ENCODE measurements at places on chromosomes 5 and 9.
A peak's percentile ranks its signal among the peaks of the same experiment; 100 is the strongest.

DNA sequence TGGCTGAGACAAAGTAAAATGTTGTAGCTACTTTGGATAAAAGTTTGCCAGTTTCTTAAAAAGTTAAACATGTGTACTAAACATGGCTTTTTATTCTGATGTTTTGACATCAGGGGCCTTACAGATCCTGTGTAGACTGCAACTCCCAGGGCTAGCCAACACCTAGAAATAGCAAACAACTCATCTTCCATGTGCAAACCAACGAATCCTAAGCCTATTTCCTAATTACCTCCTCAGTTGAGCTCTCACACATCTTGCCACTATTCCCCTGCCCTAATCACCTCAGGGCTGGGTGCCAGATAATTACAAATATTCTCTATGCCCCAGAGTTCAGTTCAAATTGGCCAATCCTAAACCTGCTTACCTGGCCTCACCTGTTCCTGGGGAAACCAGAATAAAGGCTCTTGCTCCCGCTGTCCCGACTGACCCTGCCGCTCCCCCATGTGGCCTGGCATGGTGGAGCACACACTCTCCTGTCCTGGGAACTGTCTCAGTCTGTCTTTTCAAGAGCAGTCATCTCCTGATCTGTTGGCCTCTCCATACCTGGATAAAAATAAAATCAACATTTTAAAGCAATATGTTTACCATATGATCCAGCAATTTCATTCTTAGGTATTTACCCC is 37.1 kb upstream of the FAM169A start:
- DNase-seq, result no peak

DNA sequence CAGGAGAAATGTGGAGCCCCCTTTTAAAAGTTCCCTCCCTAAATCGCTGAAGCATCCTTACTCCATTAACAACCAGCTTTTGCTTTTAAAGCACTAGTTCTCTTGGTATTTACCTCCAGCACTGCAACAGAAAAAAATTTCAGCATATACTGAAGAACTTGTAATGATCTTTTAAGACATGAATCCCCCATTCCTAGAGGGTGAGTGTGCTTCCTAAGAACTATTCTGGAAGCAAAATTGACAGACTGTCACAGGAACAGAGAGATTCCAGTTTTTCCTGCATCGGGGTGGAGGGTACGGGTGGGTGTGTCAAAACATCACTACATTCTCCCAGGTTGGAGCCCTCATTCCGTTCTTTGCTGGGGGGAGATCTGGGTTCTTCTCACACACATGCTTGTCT is 151.9 kb downstream of the EBF1 start:
- no peak for DNase-seq

DNA sequence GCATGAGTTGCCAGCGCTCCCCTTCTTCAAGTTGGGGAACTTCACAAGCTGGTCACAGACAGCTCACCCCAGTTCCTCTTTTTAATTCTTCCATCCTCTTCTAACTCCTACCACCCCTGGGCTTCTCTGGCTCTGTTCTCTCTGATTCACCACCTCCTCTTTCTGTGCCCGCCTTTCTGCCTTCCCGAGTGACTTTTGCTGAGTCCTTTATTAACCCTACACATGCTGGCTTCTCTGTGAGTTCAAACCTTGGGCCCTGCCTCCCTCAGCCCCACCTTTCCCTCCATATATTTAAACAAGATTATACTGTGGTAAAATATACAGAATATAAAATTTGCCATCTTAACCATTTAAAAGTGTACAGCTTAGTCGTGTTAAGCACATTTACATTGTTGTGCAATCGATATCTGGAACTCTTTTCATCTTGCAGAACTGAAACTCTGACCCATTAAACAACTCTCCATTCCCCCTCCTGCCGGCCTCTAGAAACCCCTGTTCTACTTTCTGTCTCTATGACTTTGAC is 32.0 kb downstream of the SLC46A2 start:
- DNase-seq, result no peak

DNA sequence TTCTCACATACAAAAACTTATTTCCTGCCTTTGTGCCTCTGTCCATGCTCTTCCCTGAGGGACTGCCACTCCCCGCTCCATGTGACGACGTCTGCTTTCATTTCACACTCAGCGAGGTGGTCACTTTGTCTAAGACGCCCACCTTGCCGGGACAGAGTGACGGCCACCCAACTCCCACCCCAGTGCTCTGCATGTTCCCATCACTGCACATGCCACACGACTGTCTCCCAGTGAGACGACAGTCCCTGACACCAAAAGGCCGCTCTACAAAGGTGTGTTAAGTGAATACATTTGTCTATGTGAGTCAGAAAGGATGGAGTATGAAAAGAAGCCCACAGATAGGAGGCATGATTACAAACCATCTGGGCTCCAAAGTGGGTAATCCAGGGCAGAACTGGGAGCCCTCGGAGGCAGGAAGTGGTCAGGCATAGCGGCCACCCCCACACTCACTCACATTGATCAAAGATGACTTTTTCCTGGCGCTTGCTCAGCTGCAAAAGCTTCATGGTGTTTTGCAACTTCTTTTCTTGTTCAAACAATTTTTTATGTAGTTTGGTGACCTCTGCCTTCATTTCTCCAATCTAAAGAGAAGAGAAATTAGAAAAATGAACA is 185.8 kb downstream of the CDK5RAP2 start:
- no peak for DNase-seq

GRCh38 chr5:24750355-24750754 is 105.6 kb upstream of the CDH10 start:
- no peak for DNase-seq

- DNase-seq, result peak; percentile 45
These were observed 238.8 kb downstream of the SMARCA2 start for GRCh38 chr9:2253636-2254580.

- DNase-seq, result no peak
These were observed 233.1 kb downstream of the FANCC start for GRCh38 chr9:95084254-95084934.

DNA sequence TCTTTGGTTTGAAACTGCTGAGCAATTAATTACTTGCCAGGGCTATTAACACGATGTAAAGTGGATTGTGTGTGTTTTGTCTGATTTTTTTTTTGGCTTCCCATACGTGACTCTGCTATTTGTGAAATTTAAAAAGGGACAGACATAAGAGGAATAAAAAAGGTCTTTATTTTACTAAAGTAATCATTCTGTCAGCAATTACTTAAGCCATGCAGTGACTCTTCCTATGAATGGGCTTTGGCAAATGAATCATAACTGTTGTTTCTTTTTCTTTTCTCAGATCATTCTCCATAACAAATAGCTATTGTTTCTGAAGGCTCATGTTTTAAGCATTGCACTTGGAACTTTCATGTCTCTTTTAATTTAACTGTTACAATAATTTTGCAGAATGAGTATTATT is 461.3 kb upstream of the RORB start:
- no peak for DNase-seq

DNA sequence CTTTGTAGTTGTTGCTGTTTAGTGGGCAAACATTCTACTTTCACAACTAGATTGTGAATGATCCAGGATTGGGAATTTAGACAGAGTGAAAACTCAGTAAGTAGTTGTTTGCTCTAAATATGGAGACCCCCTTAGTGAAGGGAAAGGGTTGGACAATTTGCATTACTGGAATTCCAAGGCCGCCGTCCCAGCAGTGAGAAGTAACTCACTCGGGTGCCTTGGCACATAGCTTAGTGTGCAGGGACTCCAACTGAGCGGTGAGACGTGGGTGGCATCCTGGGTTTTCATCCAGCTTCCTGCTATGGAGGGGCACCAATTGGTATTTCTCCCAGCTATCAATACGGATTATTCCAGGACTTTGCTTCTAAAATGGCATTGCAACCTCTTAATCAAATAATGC is 69.7 kb upstream of the FCN1 start:
- no peak for DNase-seq

- DNase-seq, result no peak
These were observed 1.3 kb upstream of the TBC1D2 start for GRCh38 chr9:98256756-98257155.

GRCh38 chr5:38605610-38606009 is 49.2 kb upstream of the LIFR start:
- no peak for DNase-seq

DNA sequence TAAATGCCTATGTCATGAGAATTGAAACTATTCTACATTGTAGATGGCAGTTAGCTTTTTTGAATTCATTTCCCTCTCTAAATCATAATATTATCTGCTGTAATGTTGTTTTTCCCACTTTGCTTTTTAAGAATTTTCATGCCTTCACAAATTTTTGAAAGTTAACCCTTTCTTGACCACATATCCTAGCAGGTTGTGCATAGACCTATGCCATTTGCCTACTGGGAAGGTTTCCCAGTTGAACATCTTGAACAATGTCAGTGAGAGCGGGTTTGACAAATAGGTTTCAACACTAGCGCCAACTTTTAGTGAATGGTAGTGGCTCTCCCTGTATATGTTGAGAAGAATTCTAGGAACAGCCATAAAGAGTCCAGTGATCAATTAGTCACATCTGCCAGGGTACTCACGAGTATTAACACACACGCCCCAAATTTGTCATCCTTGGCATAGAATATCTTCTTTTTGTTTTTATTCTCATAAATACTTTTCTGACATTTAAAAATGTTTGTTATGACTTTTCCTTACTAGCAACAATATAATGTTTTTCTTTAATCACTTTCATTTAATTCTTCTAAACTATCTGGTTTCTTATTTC is 307.6 kb downstream of the PJA2 start:
- no peak for DNase-seq

DNA sequence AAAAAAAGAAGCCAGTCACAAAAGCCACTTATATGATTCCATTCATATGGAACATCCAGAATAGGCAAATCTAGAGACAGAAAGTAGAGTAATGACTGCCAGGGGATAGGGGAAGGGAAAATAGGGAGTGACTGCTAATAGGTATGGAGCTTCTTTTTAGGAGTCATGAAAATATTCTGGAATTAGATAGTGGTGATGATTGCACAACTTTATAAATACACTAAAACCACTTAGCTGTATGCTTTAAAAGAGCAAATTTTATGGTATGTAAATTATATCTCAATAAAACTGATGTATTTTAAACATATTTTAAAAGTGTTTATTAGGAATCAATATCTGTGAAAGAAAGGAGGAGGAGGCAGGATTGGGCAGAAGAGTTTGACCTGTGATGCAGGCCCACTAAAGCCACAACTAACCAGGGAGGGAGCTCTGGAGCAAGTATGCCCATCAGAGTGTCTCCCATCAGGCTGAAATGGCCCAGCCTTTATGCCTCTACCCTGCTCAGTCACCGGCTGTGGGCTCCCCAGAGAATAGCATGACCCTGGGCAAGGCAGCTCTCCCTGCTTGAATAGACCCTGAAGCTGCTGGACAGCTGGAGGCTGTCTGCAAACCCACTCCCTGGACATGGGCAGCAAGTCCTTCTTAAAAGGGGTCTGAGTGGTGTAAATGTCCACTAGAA is 96.0 kb upstream of the SLC44A1 start:
- no peak for DNase-seq

DNA sequence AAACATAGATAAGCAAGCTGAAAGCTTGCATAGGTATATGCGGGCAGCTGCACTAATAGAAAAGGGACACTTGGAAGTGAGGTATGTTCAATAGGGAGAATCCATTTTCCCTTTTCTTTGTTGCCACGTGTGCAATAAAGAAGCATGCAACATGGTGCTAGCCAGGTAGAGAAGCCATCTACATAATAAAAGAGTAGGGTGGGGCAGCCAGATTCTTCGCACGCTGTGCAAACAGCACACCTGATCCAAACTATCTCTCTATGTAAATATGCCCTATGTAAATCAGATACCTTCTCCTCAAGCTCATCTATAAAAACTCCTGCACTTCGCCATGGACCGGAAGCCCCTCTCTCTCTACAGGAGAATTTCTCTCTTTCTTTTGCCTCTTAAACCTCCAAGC is 91.9 kb upstream of the C9orf72 start:
- no peak for DNase-seq

DNA sequence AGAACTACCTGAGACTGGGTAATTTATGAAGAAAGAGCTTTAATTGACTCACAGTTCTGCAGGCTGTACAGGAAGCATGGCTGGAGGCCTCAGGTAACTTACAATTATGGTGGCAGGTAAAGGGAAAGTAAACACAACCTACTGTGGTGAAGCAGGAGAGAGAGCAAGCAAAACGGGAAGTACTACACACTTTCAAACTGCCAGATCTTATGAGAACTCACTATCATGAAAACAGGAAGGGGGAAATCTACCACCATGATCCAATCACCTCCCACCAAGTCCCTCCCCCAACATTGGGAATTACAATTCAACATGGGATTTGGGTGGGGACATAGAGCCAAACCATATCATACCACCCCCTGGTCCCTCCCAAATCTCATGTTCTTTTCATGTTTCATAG is 58.7 kb upstream of the GPR151 start:
- no peak for DNase-seq

DNA sequence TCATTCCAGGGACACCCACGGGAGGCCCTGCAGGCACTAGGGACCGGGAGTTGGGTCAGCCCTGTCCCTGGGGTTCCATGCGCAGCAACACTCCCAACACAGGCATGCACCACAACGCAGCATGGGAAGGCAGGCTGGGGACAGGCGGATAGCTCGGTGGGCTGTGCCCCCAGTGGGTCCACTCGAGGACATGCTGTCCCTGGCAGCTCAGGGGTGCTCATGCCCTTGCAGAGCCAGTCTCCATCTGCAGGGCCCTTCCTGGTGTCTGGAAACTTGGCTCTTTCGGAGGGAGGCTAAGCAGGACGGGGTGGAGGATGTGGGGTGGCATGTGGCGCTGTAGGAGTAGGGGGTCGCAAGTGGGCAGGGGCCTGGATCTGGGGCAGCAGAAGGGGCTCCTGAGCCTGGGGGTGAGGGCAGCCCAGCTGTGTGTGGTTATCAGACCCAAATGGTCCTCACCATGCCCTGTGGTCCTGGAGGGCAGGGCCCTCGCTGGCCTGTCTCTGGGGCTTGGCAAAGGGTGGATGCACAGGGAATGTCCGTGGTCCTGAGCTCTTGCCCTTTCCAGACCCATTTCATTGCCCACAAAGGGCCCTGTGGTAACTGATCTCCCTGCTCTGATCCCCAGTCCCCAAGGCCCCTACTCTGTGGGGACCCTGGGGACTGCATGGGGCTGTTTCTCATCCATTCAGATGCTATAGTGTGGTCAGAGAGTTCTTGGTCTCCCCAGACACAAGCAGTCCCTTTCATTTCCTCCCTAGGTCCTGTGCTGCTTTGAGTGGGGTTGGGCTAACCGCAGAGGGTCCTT is 90.3 kb upstream of the PHYKPL start:
- no peak for DNase-seq

DNA sequence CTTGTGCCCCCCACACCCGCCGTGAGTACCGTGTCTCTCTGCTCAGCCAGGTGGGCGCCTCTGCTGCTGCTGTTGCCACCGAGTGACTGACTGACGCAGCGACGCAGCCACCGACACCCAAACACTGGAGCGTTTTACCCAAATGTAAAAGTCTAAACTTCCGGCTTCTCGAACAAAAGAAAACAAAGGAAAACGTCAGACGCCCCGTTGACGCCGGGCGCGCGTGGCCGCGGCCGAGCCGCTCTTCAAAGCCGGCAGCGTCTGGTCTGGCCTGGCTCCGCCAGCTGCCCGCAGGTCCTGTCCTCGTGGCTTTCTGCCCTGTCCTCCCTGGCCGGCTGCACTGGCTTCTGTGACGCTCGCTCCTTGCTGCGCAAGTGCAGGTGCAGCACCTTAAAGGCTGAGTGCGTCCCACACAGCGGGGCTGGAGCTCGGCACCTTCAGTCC is 41.4 kb upstream of the CLPTM1L start:
- DNase-seq, result no peak

- no peak for DNase-seq
These were observed 160.5 kb upstream of the CDH10 start for GRCh38 chr5:24805230-24805629.

GRCh38 chr5:1638658-1639400 is 115.1 kb upstream of the LPCAT1 start:
- DNase-seq, result no peak
